SK-N-SH (cell line): ENCODE measurements at places on chromosomes 2 and 18. TPM values are rescaled to one million over a fixed set of nuclear protein-coding genes. Genes with fewer than 3 reads are reported as not detected.

Gene ALPP
- not detected in 2 replicates for polyA plus RNA-seq

Gene AFG3L2
- polyA plus RNA-seq: 26.0 and 32.6 TPM in 2 replicates

Gene KIAA2012
- polyA plus RNA-seq: 0.07 and 0.11 TPM in 2 replicates

Gene AQP12B
- not detected in 2 replicates for polyA plus RNA-seq

Gene DES
- 0.21 and 0.28 TPM in 2 replicates for polyA plus RNA-seq

Gene RAX
- polyA plus RNA-seq: not detected in 2 replicates

Gene SAG
- not detected in 2 replicates for polyA plus RNA-seq

Gene USP14
- polyA plus RNA-seq: 22.0 and 22.7 TPM in 2 replicates

Gene CGREF1
- 17.1 and 18.3 TPM in 2 replicates for polyA plus RNA-seq

Gene REG3G
- not detected in 2 replicates for polyA plus RNA-seq

Gene SYT4
- polyA plus RNA-seq: 0.44 and 1.3 TPM in 2 replicates

Gene ANKRD62
- not detected in 2 replicates for polyA plus RNA-seq

Gene ZNF513
- polyA plus RNA-seq: 53.8 and 63.7 TPM in 2 replicates

Gene B4GALT6
- 2.8 and 3.1 TPM in 2 replicates for polyA plus RNA-seq

Gene MAP2
- polyA plus RNA-seq: 7.8 and 11.1 TPM in 2 replicates

Gene ARHGEF4
- 1.5 and 2.3 TPM in 2 replicates for polyA plus RNA-seq

Gene SPATA3
- not detected in 2 replicates for polyA plus RNA-seq

Gene EMILIN2
- polyA plus RNA-seq: 1.4 and 1.6 TPM in 2 replicates

Gene RSAD2
- 0.15 and 0.35 TPM in 2 replicates for polyA plus RNA-seq

Gene APOB
- polyA plus RNA-seq: not detected in 2 replicates

Gene FSIP2
- polyA plus RNA-seq: not detected in 2 replicates

Gene NEDD4L
- 11.0 and 13.2 TPM in 2 replicates for polyA plus RNA-seq

Gene CPS1
- polyA plus RNA-seq: 9.2 and 13.5 TPM in 2 replicates

Gene ALPI
- not detected in 2 replicates for polyA plus RNA-seq

Gene FBXO15
- 0.62 and 0.70 TPM in 2 replicates for polyA plus RNA-seq

Gene SERPINB13
- not detected in 2 replicates for polyA plus RNA-seq

Gene CD8A
- 0.05 and 0.08 TPM in 2 replicates for polyA plus RNA-seq

Gene MRPL30
- 14.9 and 18.4 TPM in 2 replicates for polyA plus RNA-seq

Gene TRIB2
- polyA plus RNA-seq: 21.0 and 27.5 TPM in 2 replicates

Gene GKN1
- not detected in 2 replicates for polyA plus RNA-seq

Gene ARHGAP25
- polyA plus RNA-seq: not detected in 2 replicates

Gene REG1A
- not detected in 2 replicates for polyA plus RNA-seq

Gene PPIL3
- 44.9 and 56.5 TPM in 2 replicates for polyA plus RNA-seq

Gene MBD1
- polyA plus RNA-seq: 70.6 and 72.3 TPM in 2 replicates

Gene ORC4
- polyA plus RNA-seq: 15.2 and 22.0 TPM in 2 replicates

Gene CPO
- polyA plus RNA-seq: not detected in 2 replicates

Gene KYNU
- polyA plus RNA-seq: not detected in 2 replicates

Gene ROCK2
- polyA plus RNA-seq: 4.2 and 4.9 TPM in 2 replicates
